Cardiac muscle cell (in vitro differentiated cells and primary cell): ENCODE measurements at places on chromosomes 5 and 9.

- no peak for DNase-seq
Measured at GRCh38 chr5:1089621-1090040, 22.2 kb downstream of the SLC12A7 start.

GRCh38 chr9:137046088-137046787, at the start of gene NPDC1:
NPDC1 (minus strand) TSS chr9:137046177; CDS start chr9:137045989, 188 bp downstream.
- DNase-seq = peak; percentile 74

GRCh38 chr5:135955525-135955924, 742 bp upstream of the LECT2 start:
- no peak for DNase-seq

GRCh38 chr9:127723444-127723843, 7.6 kb downstream of the TTC16 start:
- DNase-seq = no peak

- DNase-seq = peak; percentile 97
Measured at GRCh38 chr9:116549061-116549664, 137.9 kb upstream of the TRIM32 start.

DNA sequence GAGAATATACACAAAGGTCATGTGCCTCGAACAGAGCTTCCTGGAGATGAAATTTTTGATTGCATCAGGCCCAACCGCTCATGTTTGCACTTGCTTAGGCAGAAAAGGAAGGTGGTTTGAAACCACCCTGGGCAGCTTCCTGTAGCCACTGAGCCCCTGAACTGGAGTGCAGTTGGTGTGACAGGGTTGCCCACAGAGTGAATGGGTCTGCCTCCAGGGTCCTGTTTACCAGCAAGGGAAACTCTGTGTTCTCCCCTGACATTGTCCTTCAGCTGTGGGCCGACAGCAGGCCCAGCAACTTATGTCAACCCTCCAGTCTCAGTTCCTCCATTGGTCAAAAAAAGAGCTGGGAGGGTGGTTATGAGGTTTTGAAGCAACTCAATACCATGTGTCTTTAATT, 289.6 kb downstream of the KIF4B start:
- no peak for DNase-seq

DNA sequence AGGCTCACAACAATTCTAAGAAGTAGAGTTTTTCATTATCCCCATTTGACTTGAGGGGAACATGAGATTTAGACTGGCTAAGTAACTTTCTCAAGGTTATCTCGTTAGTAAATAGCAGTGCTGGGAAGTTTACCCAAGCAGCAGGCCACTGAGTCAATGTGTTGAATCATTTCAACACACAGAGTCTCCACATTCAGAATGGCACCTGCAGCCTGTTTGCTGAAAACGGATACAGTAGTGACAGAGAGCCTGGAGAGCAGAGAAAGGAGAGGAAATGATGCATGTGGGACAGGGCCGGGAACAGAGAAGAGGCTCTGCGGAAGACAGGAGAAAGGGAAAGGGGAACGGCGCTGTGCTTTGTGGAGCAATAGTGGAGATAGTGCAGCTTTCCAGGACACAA, 33.5 kb upstream of the ZSWIM6 start:
- DNase-seq = no peak

DNA sequence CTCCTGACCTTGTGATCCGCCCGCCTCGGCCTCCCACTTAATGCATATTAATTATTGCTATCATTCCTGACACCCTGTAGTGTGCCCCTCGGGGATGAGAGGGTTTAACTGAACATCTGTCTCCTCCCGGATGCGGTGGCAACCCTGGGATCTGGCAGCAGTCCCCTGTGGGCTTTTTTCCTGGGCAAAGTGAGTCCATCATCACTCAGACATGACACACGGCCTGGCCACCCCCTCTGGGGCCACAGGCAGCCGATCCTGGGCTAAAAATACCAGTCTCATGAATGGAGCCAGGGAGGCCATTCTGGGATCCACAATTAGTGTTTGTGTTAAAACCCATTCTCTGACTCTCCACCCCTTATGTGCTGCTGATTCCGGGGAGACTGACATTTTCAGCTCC, 161.2 kb downstream of the RGS3 start:
- DNase-seq = no peak

DNA sequence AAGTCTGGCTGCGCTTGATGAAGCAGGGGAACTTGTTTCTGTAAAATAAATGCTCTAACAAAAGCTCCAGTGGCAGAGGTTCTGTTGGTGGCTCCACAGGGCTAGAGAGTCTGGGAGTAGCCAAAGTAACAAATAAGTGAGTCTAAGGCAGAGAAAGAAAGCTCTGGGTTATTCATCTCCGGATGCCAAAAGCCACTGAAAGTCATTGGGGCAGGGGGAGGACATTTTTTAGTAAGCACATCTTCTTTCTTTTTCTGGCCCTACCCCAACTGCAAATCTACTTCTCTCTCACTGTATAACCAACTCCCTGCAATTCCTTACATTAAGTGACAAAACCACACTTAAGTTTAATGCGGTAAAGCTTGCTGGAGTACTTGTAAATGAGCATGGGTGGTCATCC, 141.6 kb downstream of the INSYN2B start:
- no peak for DNase-seq

GRCh38 chr9:105431424-105432246, 16.2 kb upstream of the FSD1L start:
- no peak for DNase-seq

DNA sequence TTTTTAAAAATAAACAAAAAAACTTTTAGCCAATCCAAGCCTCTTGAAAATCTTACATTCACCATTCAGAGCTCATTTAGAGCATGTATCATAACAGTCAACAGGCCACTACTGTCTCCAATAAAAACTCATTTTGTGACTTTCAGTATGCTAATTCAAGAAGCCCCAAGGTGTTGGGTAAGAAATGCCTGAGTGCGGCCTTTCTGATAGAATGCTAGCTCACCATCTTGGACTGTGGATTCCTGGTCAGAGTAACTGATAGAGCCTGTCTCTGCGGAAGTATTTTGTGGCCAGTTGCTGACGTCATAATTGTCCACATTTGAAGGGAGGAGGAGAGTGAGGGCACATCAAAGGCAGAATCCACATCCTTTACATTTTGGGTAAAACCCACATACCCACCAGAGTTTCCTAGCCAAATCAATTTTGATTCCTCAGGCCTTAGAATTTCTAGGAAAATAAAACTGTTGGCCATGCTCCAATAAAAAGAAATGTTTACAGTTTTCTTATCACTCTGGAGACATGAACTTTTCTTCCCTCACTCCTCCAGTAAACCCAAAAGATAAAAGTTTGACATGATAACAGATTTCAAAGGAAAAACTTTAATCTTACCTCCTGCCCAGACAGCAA, 41.1 kb upstream of the ERCC6L2 start:
- peak; percentile 89 for DNase-seq

GRCh38 chr5:96984506-96985192, 48.8 kb downstream of the LNPEP start:
- DNase-seq = no peak

DNA sequence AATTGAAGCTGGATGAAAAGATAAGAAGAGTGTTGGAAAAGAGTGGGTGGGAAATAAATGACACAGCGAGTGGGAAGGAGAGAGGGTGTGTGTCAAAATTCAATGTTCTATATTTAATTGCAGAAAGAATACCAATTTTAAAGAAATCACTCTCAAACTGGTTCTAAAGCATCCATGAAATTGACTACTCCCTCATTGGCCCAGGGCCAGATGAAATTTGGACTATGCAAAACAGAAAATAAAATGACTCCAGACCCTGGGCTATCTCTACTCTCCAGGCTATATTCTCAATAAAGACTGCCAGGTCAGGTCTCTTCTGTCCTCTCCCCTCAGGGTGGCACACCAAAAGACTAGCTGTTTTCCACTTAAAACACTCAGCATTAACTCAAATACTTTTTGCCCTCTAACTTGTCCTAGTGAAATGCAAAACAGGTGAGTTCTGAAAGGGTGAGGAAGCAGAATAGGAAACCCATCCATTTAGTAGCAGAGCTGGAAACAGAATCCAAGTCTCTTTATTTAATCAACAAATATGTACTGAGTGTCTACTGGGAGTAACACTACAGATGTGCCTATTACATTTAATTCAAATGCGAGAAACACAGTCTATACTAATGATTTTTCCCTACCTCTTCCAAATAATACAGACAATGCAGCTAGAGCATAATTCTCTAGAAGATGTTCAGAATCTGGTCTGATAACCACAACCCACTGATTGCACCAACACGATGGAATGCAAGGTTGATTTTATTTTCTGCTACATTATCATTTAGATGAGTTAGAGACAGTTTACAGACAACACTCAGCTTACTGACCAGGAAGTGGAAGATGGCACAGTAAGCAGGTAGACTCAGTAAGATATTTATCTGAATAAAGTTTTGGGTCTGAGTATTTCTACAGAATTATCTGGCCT, 42.1 kb downstream of the EFCAB9 start:
- DNase-seq = no peak

DNA sequence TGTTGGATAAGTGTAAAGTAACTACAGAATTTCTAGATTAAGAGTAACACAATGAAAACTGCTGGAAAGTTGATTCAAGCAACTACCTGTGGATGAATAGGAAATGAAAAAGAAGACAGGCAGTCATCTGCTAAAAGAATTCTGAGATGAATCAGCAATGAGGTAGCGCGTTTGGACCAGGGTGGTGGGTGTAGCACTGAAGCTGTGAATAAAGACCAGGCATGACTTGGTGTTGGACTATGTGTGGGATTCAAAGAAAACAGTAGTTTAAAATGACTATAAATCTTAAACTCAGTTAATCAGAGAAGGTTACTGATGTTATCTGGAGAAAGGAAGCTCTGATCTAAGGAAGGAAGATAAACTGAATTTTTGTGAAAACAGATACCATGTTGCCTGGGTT, 159.8 kb downstream of the FBN2 start:
- no peak for DNase-seq

- DNase-seq = no peak
Measured at GRCh38 chr9:82206490-82206889, 217.9 kb downstream of the SPATA31D1 start.

DNA sequence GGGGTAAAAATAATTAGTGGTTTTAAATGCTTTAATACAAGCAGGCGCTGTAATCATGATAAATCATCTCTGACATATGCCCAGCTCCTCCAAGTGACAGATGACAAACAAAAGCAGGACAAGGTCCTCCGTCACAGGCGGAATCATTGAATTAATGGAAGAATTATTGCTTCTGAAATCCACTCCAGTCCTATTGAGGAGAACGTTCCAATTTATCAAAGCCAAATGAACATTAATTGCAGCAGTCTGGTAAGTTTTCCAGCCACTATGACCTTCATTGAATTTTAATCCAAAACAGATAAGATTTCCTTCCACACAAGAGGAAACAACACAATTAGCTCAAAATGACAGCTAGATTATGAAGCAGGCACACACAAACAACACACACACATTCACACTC, 136.8 kb downstream of the ASTN2 start:
- no peak for DNase-seq

DNA sequence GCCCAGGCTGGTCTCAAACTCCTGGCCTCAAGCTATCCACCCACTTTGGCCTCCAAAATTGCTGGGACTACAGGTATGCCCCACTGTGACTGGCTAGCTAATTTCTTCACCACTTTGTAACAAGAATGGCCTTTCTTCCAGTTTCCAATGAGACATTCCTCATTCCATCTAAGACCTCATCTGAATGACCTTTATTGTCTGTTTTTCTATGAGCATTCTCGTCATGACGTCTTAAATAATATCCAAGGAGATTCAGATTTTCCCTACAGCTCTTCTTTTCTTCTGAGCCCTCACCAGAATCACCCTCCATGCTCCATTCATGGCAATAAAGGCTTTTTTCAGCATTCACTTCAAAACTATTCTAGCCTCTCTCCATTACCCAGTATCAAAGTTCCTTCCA, 30.2 kb upstream of the STK32A start:
- DNase-seq = no peak

DNA sequence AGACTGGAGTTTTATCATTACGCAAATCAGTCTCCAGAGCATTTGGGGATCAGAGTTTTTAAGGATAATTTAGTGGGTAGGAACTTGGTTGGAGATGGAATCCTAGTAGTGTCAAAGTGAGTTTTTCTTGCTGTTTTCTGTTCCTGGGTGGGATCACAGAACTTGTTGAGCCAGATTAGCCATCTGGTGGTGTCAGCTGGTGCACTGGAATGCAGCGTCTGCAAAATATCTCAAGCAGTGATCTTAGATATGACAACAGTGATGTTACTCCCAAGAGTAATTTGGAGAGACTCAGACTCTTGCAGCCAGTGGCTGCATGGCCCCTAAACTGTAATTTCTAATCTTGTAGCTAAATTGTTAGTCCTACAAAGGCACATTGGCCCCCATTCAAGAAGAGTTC, 1257.8 kb downstream of the MAT2B start:
- no peak for DNase-seq

DNA sequence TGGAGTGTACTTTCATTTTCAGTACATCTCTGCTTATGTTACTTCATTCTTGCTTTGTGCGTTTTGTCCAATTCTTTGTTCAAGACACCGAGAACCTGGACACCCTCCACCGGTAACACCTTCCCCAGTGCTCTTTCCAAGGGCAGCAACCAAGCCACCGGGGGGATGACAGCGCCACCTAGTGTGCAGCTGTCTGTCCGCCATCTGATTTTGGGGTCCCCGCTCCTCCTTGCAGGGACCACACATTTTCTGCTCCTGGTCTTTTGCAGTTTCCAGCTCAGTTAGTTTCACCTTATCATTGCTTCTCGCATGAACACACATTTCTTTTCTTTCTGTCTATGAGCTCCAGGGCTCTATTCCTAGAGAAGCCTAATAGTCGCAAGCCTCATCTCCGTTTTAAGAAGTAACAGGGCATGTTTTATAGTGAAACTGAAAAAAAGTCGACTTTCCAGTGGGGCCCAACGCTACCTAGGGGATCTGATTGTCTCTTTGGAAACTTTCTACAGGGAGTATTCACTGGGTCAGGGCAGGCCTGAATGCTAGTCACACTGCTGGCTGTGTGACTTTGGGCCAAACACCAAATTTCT, 152.1 kb downstream of the FSTL4 start:
- DNase-seq = peak; percentile 49

DNA sequence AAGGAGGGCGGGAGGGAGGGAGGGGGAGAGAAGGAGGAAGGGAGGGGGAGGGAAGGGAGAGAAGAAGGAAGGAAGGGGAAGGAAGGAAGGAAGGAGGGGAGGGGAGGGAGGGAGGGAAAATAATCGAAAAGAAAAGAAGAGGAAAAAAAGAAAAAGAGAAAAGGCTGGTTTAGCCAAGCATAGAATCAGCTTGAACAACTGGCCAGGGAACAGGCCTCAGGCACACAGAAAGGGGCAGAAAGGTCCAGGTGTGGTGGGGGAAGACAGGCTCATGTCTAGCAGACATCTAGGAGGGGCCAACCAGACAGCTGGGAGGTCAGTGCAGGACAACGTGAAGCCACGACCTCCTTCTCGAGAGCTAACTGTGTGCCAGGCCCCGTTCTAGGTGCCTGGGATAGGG, 141.8 kb downstream of the HSD17B3 start:
- DNase-seq = no peak

GRCh38 chr9:133773889-133774655, 35.9 kb upstream of the SARDH start:
- DNase-seq = no peak
